ENCODE measurements at places on chromosomes 12 and 14.

- no peaks in the 10 kb centered on the region for H3K4me1 ChIP-seq
- H3K27me3 ChIP-seq, result no peaks in the 10 kb centered on the region
- H3K36me3 ChIP-seq, result no peaks in the 10 kb centered on the region
- DNase-seq, result peak; percentile 9
These were observed 109.3 kb downstream of the NAV3 start for GRCh38 chr12:77940011-77940423.

GRCh38 chr14:55448141-55448614 lies 7.8 kb upstream of the TBPL2 start:
- DNase-seq, result peak; percentile 35
- no peak overlapping the region for H3K4me3 ChIP-seq
- no peaks in the 10 kb centered on the region for H3K27me3 ChIP-seq

- no peak overlapping the region for H3K4me3 ChIP-seq
- H3K27ac ChIP-seq, result no peak overlapping the region
- H3K4me1 ChIP-seq, result no peaks in the 10 kb centered on the region
- H3K36me3 ChIP-seq, result no peaks in the 10 kb centered on the region
- no peaks in the 10 kb centered on the region for H3K27me3 ChIP-seq
These were observed 2.3 kb upstream of the DIO2 start for GRCh38 chr14:80213602-80214001.

GRCh38 chr14:102948698-102949061 lies 26.2 kb downstream of the AMN start:
- peaks cover 95% of the 10 kb centered on the region for H3K36me3 ChIP-seq
- H3K4me1 ChIP-seq, result peaks cover 17% of the 10 kb centered on the region
- no peaks in the 10 kb centered on the region for H3K27me3 ChIP-seq
- H3K4me3 ChIP-seq, result no peak overlapping the region
- no peak for DNase-seq

GRCh38 chr12:56153678-56154065 lies 1.3 kb downstream of the MYL6B start:
- H3K4me1 ChIP-seq, result peaks cover 15% of the 10 kb centered on the region
- no peaks in the 10 kb centered on the region for H3K27me3 ChIP-seq
- H3K36me3 ChIP-seq, result no peaks in the 10 kb centered on the region
- no peak for DNase-seq
- no peak overlapping the region for H3K4me3 ChIP-seq

DNA sequence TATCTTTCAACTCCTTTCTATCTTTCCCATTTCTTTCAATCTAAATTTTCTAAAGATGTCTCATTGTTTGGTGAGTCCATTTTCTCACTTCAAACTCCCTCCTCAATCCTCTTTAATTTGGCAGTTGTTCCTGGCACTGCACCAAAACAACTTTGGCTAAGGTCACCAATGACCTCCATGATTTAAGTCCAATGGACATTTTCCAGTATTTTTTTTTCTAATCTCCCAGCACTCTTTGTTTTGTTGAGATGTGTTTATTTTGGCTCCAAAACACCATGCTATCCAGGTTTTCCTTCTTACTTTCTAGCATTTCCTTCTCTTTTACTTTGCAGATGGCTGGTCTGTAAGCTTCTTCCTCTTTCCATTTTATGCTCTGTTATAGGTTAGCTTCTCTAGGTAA lies 42.5 kb upstream of the OTOGL start:
- H3K27me3 ChIP-seq, result no peaks in the 10 kb centered on the region
- H3K4me1 ChIP-seq, result peaks cover 44% of the 10 kb centered on the region
- no peak overlapping the region for H3K4me3 ChIP-seq
- H3K27ac ChIP-seq, result no peak overlapping the region
- DNase-seq, result peak; percentile 37

DNA sequence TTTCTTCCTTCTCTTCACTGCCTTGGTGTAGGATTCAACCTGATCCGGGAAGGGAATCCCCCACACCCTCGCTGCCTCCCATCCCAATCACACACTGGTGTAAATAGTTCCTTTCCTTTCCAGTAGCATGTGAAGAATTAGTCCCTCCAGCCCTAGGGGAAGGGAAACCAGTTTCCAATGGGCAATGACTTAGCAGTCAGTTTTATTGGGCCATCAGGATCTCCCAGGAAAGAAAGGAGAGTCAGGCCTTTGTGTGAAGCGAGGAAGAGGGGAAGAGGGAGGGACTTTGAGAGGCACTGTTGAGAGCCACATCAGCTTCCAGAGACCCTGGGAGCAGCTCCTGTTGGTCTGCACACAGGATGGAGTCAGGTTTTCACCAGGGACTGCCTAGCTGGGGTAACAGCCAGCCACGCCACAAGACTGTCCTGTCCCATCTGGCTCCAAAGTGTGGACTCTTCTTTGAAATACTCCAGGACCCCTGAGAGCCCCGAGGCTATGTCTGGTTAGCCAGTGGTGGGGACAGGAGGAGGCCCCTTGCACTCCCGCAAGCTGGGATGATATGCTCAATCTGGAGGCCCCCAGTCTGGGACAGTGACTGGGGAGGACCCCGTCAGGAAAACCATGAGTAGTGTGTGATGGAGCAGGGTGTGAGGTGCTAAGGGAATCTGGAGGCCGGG lies 27.9 kb downstream of the MOAP1 start:
- H3K4me1 ChIP-seq, result no peaks in the 10 kb centered on the region
- no peak overlapping the region for H3K4me3 ChIP-seq
- no peak overlapping the region for H3K27ac ChIP-seq
- DNase-seq, result no peak

GRCh38 chr12:20368114-20368650 lies at the start of gene PDE3A:
PDE3A (plus strand) TSS chr12:20368537; CDS start chr12:20369285, 748 bp downstream.
- DNase-seq, result peak; percentile 91
- H3K4me1 ChIP-seq, result peaks cover 4% of the 10 kb centered on the region
- H3K27me3 ChIP-seq, result peaks cover 24% of the 10 kb centered on the region
- H3K4me3 ChIP-seq, result peak within 1 kb of the TSS; percentile 59
- H3K36me3 ChIP-seq, result no peaks in the 10 kb centered on the region

- no peaks in the 10 kb centered on the region for H3K27me3 ChIP-seq
- H3K27ac ChIP-seq, result no peak overlapping the region
- no peak overlapping the region for H3K4me3 ChIP-seq
- peaks cover 13% of the 10 kb centered on the region for H3K4me1 ChIP-seq
These were observed 111.2 kb upstream of the TMCC3 start for GRCh38 chr12:94761559-94761958.

- no peaks in the 10 kb centered on the region for H3K36me3 ChIP-seq
- H3K4me3 ChIP-seq, result no peak overlapping the region
- peaks cover 50% of the 10 kb centered on the region for H3K27me3 ChIP-seq
- peaks cover 9% of the 10 kb centered on the region for H3K4me1 ChIP-seq
- H3K27ac ChIP-seq, result no peak overlapping the region
These were observed 206.6 kb downstream of the KIF26A start for GRCh38 chr14:104344818-104345620.

- peak overlapping the region; percentile 6 for H3K4me3 ChIP-seq
- no peaks in the 10 kb centered on the region for H3K27me3 ChIP-seq
These were observed 39.9 kb downstream of the CORO1C start for GRCh38 chr12:108691175-108691997.

DNA sequence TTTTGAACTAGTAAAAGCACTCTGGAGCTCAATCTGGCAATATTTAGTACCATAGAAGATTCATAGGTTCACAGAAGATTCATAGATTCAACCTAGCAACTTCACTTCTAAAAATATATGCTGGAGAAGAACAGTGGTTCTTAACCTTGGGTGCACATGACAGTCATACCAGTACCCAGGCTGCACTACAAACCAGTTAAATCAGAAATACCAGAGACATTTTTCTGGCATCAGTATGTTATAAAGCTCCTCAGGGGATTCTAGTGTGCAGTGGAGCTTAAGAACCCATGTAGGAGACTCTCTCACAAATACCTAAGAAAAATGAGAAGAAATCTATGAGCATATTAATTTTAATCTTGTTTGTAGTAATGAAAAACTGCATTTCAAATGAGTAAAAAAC lies 46.6 kb downstream of the CNTN1 start:
- DNase-seq, result no peak
- peaks cover 4% of the 10 kb centered on the region for H3K4me1 ChIP-seq
- no peaks in the 10 kb centered on the region for H3K27me3 ChIP-seq
- H3K27ac ChIP-seq, result no peak overlapping the region
- H3K36me3 ChIP-seq, result no peaks in the 10 kb centered on the region

DNA sequence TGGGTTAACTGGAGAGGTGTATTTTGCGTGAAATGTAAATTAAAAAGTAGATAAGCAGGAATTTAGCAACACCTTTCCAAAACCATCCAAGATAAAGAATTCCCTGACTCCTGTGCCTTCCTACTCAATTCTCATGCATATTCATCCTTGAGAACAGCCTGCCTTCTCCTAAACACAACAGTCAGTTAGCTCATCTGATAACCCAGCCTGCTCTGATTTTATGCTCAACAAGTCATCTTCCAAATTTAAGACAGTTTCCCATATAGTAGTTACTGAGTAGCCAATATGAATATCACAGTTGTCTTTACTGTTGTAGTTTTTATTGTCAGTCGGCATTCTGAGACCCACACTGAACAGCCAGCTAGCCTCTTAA lies 27.1 kb downstream of the CPNE8 start:
- no peak overlapping the region for H3K4me3 ChIP-seq
- no peaks in the 10 kb centered on the region for H3K36me3 ChIP-seq
- no peak overlapping the region for H3K27ac ChIP-seq
- no peaks in the 10 kb centered on the region for H3K4me1 ChIP-seq
- no peak for DNase-seq
- no peaks in the 10 kb centered on the region for H3K27me3 ChIP-seq

GRCh38 chr12:41511247-41511646 lies 323.1 kb downstream of the PDZRN4 start:
- H3K4me3 ChIP-seq, result no peak overlapping the region
- H3K27me3 ChIP-seq, result no peaks in the 10 kb centered on the region
- H3K27ac ChIP-seq, result no peak overlapping the region
- H3K36me3 ChIP-seq, result no peaks in the 10 kb centered on the region
- no peaks in the 10 kb centered on the region for H3K4me1 ChIP-seq
- no peak for DNase-seq

GRCh38 chr14:91420686-91421085 lies 3.1 kb upstream of the CCDC88C start:
- H3K36me3 ChIP-seq, result no peaks in the 10 kb centered on the region
- H3K27ac ChIP-seq, result no peak overlapping the region
- peaks cover 9% of the 10 kb centered on the region for H3K4me1 ChIP-seq
- DNase-seq, result no peak

DNA sequence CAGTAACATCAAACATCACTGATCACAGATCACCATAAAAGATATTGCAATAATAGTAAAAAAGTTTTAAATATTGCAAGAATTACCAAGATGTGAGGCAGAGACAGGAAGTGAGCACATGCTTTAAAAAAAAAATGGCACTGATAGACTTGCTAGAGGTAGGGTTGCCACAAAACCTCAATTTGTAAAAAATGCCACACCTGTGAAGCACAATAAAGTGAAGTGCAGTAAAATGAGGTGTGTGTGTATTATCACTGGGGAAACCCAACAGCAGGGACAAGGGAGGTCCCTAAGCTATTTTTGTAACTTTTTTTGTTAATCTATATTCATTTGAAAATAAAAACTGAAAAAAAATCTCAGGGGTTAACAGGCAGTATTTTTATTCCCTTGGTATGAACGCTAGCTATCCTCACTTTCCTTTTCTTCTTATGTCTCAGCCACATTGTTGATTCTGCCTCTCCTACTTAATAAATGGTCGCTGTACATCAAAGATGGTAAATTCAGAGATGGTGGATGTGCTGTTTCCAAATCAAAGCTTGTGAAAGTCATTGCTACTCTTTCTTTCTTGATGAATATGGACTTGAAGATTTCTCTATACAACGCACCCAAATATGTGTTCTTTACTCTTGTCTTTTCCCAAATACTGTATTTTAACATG lies 14.0 kb upstream of the KLRD1 start:
- H3K4me3 ChIP-seq, result no peak overlapping the region
- no peaks in the 10 kb centered on the region for H3K4me1 ChIP-seq
- no peaks in the 10 kb centered on the region for H3K36me3 ChIP-seq
- H3K27ac ChIP-seq, result no peak overlapping the region
- DNase-seq, result no peak
- no peaks in the 10 kb centered on the region for H3K27me3 ChIP-seq

DNA sequence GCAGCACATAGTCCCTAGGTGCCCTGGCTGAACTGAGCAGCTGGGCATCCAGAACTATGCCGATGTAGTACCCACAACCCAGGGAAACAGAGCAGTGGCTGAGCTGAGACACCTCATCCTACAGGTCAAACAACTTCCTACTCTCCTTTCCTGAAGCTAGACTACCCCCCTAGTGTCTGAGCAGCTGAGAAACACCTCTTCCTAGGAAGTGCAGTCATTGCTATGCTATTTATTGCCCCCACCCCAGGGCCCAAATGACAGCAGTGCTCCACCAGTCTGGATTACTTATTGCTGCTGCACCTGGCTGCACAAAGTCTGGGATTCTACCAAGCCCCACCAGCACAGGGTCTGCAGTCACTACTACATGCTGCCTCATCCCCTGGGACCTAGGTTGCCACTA lies 16.7 kb upstream of the GARIN2 start:
- no peaks in the 10 kb centered on the region for H3K27me3 ChIP-seq
- DNase-seq, result no peak
- no peak overlapping the region for H3K4me3 ChIP-seq
- H3K27ac ChIP-seq, result no peak overlapping the region
- H3K4me1 ChIP-seq, result no peaks in the 10 kb centered on the region

GRCh38 chr12:102539651-102540553 lies 59.5 kb upstream of the IGF1 start:
- H3K4me3 ChIP-seq, result no peak overlapping the region
- H3K4me1 ChIP-seq, result no peaks in the 10 kb centered on the region
- no peaks in the 10 kb centered on the region for H3K36me3 ChIP-seq
- no peak overlapping the region for H3K27ac ChIP-seq
- DNase-seq, result no peak
- H3K27me3 ChIP-seq, result no peaks in the 10 kb centered on the region

DNA sequence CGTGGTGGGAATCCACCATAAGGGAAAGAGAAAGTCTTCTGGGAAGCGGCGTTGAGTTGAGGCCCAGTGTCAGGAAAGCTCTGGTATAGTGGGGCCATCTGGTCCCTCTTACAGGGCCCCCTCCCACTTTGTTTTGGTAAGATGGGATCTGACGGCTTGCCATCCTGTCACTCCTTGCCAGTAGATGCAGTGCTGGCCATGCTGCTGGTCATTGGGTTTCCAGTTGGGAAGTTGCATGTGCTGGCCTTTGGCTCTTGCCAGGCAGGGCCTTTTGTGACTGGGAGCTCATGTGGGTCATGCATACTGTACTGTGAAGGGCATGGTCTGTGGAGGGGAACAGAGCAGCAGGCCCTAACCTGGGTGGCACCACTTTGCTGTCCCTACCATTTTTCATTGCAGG lies 3.8 kb downstream of the TRAF3 start:
- no peak overlapping the region for H3K27ac ChIP-seq
- H3K4me3 ChIP-seq, result no peak overlapping the region
- DNase-seq, result no peak
- no peaks in the 10 kb centered on the region for H3K36me3 ChIP-seq
- no peaks in the 10 kb centered on the region for H3K27me3 ChIP-seq

Measured in stomach (tissue), 19 donors.